ENCODE measurements at places on chromosomes 12 and 14.

GRCh38 chr12:97471194-97471593, 8.6 kb downstream of the RMST start:
- no peak for DNase-seq

DNA sequence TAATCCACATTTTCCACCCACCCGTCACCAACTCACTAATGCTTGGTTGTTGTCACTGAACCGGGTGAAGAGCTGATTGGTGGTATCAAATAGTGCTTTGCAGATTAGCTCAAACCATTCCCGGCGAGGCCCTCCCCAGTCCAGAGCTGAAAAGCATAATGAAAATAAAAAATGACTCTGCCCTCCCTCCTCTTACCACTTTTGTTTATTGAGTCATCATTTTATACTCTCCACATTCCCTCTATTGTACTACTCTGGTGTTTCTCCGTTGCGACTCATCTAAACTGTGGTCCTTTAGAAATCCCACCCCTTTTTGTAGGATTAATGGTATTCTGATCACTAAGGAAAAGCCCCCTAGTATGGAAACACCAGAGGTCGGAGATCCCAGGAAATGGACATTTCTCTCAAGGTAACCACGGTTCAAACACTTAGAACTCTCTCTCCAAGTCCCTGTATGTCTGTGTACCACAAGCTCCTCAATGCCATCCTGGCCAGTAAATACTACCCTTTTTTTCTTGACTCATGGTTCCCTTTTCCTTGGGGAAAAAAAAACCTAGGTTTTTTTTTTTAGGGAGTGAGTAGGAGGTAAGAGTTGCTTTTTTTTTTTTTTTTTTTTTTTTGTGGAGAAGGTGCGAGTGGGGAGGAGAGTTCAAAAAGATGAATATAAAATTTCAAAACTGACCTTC, 42.0 kb downstream of the AREL1 start:
- no peak for DNase-seq

DNA sequence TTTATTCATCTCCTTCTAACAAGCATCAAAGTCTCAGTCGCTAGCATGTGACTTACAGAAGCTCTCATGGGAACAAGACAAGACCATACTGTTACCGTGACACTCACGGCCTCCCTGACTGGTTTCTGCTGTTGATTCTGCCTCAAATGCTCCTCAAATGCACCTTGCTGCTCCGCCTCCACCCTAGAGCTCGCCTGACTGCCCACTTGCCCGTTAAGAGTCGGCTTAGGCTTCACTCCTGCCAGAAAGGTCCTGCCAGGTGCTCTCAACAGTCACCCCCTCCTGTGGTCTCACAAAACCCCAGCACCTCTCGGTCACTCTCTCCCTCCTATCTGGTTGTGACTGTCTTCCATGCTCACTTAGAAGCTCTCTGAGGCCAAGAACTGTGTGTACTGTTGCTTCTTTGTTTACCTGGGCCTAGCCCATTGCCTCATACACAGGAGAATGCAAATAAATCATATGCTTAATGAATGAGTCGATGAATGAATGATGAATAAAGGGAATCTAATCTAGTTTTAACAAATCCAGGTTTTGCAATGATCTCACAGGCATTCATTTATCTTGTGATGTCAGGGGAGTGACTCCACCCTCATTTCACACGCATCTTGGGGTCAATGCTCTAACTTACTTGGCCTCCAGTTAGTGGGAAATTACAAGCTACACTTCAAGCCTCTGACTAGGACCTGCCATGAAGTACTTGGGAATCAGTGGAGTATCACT, 41.3 kb downstream of the SSH1 start:
- DNase-seq = no peak

DNA sequence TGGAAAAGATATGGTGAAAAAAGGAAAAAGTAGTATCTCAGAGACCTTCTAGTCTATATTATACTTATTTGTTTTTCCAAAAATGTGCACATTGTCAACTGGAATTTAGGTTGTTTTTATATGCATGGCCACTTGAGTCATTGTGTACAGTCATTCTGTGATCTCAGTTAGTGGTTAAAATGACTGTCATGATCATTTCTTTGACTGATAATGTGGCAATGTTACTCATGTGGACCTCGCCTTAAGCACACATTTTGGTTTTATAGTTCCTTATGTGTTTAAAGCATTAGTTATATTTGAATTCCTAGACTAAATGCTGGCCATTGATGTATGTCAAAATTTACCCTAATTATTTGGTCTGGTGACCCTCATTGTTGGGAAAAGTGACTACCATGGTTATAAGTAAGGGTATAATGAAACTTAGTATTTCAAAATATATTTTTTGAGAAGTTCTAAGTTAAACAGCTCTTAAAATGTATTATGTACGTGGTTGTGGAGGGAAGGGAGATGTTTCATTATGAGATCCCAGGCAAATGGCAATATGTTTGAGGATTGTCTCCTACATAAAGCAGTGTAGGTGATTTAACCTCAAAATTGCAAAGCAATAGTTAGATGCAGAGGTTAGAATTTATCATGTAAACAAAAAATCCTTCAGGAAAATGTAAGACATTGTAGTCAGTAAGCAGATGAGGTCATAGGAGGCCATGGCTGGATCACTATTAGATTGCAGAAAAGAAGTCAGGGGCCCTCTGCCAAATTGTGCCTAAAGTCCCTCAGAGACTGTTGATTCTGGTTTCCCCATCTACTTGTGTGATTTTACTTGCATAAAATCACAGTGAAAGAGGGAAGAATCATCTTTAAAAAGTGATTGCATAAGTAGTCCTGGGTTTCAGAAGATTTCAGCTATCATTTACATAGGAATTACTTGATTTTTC, 17.5 kb downstream of the PNMA1 start:
- DNase-seq = no peak

GRCh38 chr14:43789458-43789857, 717.6 kb downstream of the FSCB start:
- no peak for DNase-seq

GRCh38 chr14:68955164-68955850, 23.8 kb downstream of the ACTN1 start:
- no peak for DNase-seq

DNA sequence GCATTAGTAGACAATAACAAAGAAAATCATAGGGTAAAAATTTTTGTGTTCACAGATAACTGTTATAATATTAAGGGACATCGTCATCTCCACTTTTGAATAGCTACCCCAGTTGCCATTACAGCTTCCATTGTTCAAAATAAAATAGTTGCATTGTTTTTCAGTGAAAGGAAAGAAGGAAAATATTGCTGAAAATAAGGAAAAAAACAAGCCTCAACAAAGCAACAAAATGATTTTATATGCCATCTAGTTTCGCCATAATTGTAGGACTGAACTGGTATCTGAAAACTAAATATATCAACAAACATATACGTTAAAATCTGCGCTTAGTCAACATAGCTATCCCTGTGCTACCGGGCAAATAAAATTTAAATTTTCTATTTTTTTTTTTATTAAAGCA, 3.3 kb downstream of the CDK17 start:
- no peak for DNase-seq

DNA sequence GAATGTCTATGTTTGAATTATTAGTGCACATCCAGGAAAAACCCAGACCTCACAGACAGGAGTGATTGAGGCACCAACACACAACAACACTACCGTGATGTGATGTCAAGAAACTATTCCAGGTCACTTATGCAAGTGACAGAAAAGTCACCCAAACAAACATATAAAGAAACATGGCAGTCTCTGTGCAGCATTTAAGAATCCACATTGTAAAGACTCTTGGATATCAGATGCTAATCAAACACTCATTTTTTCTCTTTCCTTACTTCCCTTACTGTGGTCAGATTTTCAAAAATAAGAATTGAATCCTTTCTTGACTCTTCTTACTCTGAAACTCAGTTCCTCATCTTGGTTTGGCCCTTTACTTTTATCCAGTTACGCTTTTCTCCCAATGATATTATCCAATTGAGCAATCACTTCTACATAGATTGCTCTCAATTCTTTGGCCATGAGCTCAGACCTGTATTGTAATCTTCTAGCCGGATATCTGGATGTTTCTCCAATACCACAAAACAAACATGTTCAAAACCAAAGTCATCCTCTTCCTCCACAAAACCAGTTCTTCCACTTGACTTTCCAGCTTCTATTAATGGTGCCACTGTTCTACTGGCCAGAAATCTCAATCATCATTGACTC, 115.4 kb downstream of the DUSP6 start:
- DNase-seq = no peak

DNA sequence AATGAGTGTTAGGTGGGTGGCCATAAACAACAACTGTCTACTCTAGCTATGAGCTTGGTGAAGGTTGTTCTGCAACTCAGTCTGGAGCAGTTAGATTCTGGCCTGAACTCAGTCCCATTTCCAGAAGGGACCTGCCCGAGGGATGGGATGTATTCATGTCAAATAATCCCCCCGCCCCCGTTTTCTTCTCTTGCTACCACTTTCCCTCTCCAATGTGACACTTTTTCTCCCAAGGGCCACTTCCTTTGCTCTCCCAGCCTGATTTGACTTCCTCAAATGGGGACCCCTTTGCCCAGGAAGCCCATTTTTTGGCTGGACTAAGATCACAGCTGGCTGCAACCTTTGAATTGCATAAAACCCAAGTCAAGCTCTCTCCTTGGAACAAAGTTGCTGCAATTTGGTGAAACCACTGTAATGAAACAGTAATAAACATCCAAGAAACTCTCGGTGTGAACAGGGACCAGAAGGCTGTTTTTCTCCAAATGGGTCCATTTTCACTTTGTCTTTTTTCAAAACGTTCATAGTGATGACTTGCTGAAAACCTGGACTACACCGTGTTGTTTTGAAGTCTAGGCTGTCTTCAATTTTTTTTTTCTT, 137.2 kb upstream of the GSC start:
- no peak for DNase-seq

DNA sequence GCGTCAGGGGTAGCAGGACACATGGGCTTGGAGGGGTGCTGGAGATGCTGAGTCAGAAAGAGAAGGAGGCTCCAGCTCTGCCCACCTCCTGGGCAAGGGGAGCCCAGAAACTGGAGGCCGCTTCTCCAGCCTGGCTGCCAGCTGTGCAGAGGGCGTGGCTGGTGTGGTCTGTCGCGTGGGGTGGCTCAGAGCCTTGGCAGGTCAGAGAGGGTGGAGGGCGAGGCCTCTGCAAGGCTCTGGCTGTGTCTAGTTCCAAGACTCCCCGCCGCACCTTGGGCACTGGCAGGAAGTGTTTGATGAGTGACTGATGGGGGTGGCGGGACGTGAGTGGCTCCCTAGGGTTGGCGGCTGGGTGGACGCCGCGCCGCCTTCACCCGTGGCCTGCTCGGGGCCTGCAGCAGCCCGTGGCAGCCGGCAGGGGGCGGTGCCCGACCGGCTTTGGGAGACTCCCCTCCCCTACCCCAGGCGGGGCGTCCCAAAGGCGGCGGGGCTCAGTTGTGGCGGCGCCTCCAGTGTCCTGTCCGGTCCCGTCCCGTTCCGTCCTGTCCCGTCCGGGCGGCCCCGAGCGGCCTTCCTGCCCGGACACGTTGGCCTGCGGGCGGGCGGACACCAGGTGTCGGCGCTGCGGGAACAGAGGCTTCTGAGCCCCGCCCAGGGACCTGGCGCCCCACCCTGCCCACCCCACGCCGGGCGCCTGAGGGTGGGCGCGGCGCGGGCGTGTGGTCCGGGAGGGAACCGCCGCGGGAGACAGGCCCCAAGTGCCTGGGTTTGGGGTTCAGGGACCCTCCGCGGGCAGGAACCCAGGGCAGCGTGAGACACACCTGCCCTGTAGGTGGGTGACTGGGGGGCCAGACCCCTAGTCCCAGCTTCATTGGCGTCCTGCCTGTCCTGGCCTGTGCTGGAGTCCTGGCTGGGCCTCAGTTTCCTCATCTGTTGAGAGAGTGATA, 39.7 kb downstream of the KRT80 start:
- peak; percentile 70 for DNase-seq

GRCh38 chr14:39853441-39853840, 421.2 kb upstream of the FBXO33 start:
- DNase-seq = no peak

DNA sequence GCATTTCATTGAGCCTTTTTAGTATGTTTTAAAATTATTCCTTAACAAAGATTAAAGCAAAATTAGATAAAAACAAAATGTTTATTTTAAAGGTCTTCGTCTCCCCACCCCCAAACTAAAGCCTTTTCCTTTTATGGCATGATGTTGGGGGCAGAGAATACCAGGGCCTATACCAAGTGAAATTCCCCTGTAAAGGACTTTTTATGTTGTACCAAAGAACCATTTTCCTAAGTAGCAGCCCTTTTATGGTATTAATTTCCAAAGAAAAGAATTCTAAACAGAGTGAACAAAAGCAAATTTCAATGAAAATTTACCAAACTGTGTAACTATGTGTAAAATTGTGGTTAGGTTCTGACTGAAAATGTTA, 71.9 kb upstream of the GNPNAT1 start:
- no peak for DNase-seq

GRCh38 chr14:81211844-81212243, 8.9 kb downstream of the GTF2A1 start:
- DNase-seq = peak; percentile 56

GRCh38 chr14:23020143-23021128, 10.5 kb upstream of the C14orf93 start:
- no peak for DNase-seq

- DNase-seq = peak; percentile 55
Measured at GRCh38 chr14:70886421-70887206, 20.6 kb upstream of the PCNX1 start.

DNA sequence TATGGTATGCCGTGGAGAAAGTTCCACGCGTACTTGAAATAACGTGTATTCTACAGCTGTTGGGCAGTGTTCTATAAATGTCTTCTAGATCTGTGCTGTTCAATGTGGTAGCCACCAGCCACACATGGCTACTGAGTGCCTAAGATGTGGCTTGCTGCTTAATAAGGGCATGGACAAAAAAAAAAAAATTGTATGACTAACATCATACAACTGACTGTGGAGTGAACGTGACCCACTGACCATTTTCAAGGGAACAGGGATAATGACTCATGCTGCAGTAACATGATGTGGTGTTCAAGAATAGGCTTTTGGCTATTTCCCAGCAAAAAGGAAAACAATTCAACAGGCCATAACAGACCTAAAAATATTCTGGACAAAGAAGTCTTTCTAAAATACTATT, 13.0 kb downstream of the ATG14 start:
- DNase-seq = no peak

GRCh38 chr12:132512197-132513069, 22.5 kb downstream of the FBRSL1 start:
- DNase-seq = no peak
